Natural killer cell (primary cell): ENCODE measurements at places on chromosomes 5 and 9. TPM values are rescaled to one million over a fixed set of nuclear protein-coding genes. Genes with fewer than 3 reads are reported as not detected.

COL5A1 gene
- 0.28 TPM for total RNA-seq

PHYHD1 gene
- 5.4 TPM for total RNA-seq

NACC2 gene
- 21.2 TPM for total RNA-seq

ENTREP1 gene
- not detected for total RNA-seq

KCNN2 gene
- total RNA-seq: not detected

DNA sequence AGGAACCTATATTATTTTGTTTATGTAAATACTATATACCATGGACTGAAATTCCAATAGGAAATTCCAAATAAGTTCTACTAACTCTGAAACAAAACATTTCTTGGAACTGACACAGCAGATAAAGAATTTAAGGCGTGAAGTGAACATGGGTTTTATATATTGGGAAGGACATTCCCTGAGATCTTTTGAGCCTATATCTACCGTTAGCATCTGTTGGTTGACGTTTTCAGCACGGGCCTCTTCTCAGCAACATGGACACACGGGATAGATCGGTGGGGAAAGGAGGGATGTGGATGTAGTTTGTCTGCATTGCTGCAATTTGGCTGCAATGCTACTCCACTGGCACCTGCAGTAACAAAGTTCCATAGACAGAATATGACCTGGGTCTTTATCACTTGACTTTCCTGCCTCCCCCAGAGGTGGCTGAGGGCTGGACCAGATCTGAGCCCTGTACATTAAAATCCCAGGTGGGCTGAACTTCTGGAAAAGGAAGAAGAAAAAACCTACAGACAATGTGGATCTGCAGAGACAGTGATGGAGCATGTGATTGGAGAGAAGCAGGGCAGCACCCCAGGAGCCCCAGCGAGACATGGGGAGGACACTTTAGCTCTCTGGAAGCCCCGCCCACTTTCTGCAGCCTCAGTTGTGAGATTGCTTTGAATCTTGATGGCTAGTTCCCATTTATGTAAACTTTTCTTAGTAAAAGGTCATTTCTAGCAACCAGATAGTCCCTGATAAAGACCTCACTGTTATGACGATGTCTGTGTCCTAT, 91.2 kb upstream of the CPEB4 start:
- DNase-seq: no peak

GRCh38 chr9:99113414-99114048, 8.6 kb downstream of the TGFBR1 start:
- no peak for DNase-seq

GRCh38 chr9:12614488-12614887, 78.7 kb upstream of the TYRP1 start:
- DNase-seq: no peak

DNA sequence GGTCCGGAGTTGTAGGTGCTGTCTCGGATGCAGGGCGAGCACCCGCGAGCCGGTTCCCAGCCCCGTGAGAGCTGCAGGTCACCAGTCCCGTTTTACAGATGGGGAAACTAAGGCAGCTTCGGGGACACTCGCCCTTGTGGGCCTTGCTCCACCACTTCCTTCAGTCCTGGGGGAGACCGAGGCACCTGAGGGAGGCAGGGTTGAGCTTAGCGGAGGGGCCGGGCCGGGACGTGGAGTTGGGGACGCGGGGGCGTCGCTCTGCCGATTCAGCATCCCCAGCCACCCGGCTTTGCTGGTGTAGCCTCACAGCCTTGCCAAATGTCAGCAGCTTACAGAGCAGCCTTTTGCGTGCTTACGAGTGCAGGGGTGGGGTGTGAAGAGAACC, 530 bp downstream of the BBLN start:
- DNase-seq: peak; percentile 60

GRCh38 chr5:172793577-172794488, 22.8 kb upstream of the DUSP1 start:
- DNase-seq: no peak

- no peak for DNase-seq
These were observed 15.2 kb upstream of the RNU6ATAC start for GRCh38 chr9:134179595-134179917.

DNA sequence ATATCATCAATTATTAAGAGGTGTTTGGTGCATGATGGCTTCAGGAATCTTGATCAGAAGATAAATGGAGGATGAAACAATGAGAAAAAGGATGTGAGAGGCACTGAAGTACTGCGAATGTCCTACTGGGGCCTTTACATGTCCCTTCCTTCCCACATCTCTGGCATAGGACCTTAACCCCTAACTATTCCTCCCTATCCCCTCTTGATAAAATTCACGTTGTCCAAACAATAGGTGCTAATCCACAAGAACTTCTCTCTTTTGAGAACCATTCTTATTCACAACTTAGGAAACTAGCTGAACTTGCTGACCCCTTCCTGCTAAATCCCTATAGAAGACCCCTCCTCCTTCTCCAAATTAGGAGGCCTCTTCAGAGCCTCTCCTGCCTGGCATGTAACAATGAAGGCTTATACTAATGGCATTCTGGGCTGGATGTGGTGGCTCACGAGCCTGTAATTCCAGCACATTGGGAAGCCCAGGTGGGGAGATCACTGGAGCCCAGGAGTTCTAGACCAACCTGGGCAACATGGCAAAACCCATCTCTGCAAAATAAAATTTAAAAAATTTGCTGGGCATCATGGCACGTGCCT, 276.5 kb upstream of the SMARCA2 start:
- no peak for DNase-seq

GRCh38 chr5:94632024-94632423, 13.6 kb downstream of the SLF1 start:
- DNase-seq: no peak

DNA sequence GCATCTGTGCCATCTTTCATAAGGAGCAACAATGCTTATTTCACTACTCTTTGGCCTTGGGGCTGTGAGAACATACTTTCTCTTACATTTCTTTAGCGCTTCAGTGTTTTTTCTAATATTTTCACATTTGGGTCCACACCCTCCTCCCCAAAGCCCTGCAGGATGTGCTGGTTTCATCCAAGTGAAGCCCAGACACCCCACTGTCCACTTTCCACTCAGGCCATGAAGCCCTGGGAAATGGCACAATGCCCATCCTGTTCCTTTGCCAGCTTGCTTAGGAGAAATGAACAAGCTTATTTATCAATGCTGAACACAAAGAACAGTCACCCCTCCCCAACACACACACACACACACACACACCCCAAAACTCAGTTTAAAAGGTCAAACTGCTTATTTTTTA, 17.3 kb upstream of the TMOD1 start:
- no peak for DNase-seq

DNA sequence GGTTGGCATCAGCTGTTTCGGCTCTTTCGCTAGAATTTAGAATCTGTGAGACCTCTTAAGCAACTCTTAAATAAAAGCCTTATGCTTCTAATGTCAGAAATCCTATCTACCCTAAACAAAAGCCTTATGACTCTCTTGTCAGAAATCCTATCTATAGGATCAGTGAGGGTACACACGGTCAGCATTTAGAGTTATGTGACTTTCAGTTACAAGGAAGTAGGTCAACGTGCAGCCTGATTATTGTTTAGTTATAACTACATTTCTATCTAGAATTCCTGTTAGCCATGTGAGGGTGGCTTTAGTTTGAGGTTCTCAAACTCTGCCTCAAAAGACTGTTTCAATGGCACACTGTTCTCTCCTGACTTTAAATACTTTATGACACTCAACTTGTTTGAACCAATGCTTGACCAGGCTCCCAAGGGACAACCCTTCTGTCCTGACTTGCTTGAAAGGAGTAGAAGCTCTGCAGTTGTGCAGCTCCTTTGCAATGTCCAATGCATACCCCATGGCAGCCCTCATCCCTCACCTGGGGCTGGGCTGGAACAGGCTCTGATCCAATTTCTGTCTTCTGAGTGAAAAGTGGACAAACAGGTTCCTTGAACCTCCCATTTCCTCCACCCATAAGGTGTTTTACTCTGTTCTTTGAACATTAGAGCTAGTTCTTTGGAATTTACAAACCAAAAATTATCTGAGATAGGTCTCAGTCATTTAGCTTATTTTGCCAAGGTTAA, 251.6 kb upstream of the PIK3R1 start:
- no peak for DNase-seq

- DNase-seq: no peak
These were observed 134.4 kb downstream of the FGF1 start for GRCh38 chr5:142551338-142552067.

- no peak for DNase-seq
These were observed 113.5 kb downstream of the CAAP1 start for GRCh38 chr9:26779062-26779461.

- no peak for DNase-seq
These were observed 151.6 kb downstream of the SIL1 start for GRCh38 chr5:139046551-139046950.

DNA sequence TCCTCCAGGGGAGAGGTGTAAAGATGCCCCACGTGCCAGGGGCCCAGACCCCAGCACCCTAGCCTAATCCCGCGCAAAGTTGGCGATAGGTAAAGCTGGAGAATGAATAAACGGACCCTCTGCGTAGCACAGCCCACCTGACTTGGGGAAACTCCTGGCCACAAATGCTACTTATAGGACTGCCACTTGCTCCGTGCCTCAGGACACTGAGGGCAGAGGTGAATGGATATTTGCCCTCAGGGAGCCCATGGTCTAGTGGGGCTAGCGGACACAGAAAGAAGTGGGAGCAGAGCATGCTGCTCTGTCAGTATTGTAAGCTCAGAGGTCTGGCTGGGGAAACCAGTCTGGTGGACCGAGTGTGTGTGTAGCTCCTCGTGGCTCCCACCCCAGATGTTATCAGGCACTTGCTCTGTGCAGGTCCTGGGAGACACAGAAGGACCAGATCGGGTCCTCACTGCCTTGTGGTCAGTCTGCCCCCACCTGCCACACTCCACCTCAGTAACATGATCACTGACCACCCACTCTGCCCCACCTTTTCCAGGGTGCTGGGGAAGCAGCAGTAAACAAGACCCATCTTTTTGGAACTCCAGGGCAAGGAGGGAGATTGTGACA, 841 bp downstream of the GRK6 start:
- DNase-seq: peak; percentile 39

DNA sequence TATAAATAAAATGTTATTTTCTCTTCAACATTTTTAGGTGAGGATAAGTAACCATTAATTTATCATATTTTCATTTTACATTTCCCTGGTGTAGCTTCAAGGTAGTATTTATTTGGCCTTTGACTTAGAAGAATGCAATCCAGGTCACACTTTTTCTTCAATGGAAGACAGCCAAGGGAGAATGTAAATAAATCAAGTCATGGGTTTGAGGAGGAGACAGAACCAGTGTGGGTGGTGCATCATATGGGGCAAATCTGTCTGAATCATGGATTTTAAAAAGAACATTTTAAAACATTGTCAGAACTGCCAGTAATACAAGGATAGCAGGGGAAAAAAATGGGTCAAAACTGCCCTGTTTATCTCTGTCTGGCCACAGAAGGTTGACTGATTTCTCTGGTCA, 229.5 kb downstream of the FAM114A2 start:
- DNase-seq: no peak

GRCh38 chr5:133130387-133131118, 78.7 kb downstream of the HSPA4 start:
- no peak for DNase-seq

DNA sequence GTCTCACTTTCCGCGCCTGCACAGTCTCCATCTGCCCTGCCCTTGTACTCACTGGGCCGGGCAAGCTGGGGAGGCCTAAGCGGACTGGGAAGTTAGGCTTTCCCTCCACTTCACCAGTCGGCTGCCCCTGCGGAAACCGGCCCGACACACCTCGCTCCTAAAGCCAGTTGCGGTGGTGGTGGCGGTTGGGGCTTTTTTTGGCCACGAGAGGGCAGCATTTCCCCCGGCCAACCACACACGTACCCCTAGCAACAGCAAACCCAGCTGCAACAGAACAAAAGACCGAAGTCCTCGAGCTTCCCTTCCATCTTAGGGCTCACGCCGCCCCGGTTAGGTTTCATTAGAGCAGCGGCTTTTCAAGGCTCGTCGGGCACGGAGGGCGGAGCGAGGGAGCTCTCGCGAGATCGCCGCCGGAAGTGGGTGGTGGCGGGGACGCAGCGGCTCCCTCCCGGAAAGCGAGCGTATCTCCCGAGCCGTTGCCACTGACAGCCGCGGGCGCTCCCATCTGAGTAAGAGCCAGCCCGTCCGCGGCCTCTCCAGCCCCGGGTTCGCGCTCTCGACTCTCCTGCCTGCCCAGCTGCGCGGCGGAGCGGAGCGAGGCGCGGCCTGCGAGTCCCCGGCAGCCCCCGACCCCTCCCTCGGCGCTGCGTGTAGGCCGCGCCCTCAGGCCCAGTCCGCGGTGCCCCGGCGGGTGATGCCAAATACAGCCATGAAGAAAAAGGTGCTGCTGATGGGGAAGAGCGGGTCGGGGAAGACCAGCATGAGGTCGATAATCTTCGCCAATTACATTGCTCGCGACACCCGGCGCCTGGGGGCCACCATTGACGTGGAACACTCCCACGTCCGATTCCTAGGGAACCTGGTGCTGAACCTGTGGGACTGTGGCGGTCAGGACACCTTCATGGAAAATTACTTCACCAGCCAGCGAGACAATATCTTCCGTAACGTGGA, at the start of gene RRAGA:
TSS of gene RRAGA (plus strand) at position 462 of the 951 bp plus-strand sequence. CDS start at position 695, 233 bp downstream.
- peak; percentile 97 for DNase-seq

DNA sequence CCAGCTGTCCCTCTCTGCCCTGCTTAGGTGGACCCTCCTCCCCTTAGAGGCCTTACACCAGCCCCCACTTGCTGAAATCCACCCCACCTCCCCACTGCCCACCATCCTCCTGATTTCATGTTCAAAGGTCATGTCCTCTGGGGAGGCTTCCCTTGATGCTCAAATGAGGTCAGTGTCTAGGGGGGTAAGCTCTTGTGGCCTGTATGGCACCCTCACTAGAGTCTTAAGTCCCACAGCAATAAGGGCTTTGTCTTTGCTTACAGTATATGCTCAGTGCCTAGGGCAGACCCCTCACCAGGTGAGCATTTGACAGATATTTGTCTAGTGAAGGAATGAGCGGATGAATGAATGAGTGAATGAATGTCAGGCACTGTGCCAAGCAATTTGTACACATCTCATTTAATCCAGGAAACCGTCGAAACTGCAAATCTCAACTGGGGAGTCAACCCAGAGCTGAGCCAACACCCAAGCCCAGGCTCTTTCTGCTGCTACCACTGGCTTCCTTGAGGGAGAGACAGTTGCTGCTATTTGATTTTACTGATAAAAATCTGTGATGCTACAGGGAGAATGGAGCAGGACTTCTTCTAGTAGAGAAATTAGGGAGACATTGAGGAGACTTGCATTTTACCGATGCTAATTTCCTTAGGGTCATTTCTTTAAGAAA, 101.9 kb downstream of the IQGAP2 start:
- DNase-seq: no peak

DNA sequence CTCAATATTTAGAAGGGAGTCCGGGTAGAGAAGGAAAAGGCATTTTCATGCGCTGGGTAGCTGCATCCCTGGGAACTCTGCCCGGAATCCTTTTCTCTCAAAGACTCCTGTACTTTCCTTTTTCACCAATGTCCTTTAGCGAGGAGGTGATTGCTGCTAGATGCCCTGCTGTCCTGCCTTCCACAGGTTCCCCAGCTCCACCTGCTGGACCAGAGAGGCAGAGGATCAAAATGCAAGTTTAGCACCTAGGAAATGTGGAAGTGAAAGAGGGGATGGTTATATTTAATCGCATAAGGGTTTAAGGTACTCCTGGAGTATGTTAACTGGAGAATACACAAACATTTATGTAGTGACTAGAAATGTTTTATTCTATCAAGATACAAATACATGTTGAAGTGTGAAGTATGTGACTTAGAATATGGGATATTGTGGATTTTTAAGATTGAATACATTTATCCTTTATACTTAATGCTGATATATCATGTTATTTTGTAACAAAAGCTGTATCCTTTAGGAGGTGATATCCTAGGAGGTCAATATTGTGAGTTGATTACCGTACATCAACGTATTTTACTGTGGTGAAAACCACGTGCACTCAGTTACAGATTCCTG, 145.7 kb downstream of the ARHGAP26 start:
- no peak for DNase-seq

GRCh38 chr5:90231688-90232087, 177.9 kb downstream of the CETN3 start:
- no peak for DNase-seq
